BJ (cell line): ENCODE measurements at places on chromosomes 5 and 9. TPM values are rescaled to one million over a fixed set of nuclear protein-coding genes. Genes with fewer than 3 reads are reported as not detected.

Gene SHOC1
- not detected in 2 replicates for polyA plus RNA-seq

Gene MYORG
- 0.21 and 0.22 TPM in 2 replicates for polyA plus RNA-seq

Gene PARP8
- polyA plus RNA-seq: 5.0 and 8.3 TPM in 2 replicates

Gene ZFP2
- polyA plus RNA-seq: 0.17 and 0.32 TPM in 2 replicates

Gene IL13
- polyA plus RNA-seq: not detected in 2 replicates

Gene SLC9A3
- polyA plus RNA-seq: 0.98 and 1.2 TPM in 2 replicates

Gene SH2D3C
- polyA plus RNA-seq: 0.04 and 0.06 TPM in 2 replicates

Gene IRGM
- polyA plus RNA-seq: not detected in 2 replicates

Gene FOXD1
- 4.3 and 4.9 TPM in 2 replicates for polyA plus RNA-seq

Gene AQP7
- not detected in 2 replicates for polyA plus RNA-seq

Gene WDR31
- 1.6 and 2.0 TPM in 2 replicates for polyA plus RNA-seq

Gene SPINK4
- polyA plus RNA-seq: not detected in 2 replicates

Gene PKD2L2
- 0.02 TPM in 1 of 2 replicates, not detected in the other for polyA plus RNA-seq

Gene SLC25A2
- polyA plus RNA-seq: not detected in 2 replicates

Gene PCDHGB3
- polyA plus RNA-seq: 2.7 and 3.0 TPM in 2 replicates

Gene FAM78A
- polyA plus RNA-seq: 0.37 and 1.1 TPM in 2 replicates

Gene NR6A1
- 0.23 and 0.25 TPM in 2 replicates for polyA plus RNA-seq

Gene NRARP
- polyA plus RNA-seq: 0.17 TPM in 2 replicates

Gene PLPP6
- polyA plus RNA-seq: 6.5 and 7.0 TPM in 2 replicates

Gene C9orf85
- polyA plus RNA-seq: 16.1 and 19.1 TPM in 2 replicates

Gene NKD2
- not detected in 2 replicates for polyA plus RNA-seq

Gene SNCAIP
- polyA plus RNA-seq: 1.5 and 1.7 TPM in 2 replicates

Gene IL3
- polyA plus RNA-seq: not detected in 2 replicates

Gene LPAR1
- 211 and 224 TPM in 2 replicates for polyA plus RNA-seq

Gene IFNK
- polyA plus RNA-seq: not detected in 2 replicates

Gene BDP1
- 3.7 and 8.3 TPM in 2 replicates for polyA plus RNA-seq

Gene NEUROG1
- not detected in 2 replicates for polyA plus RNA-seq

Gene CAPSL
- polyA plus RNA-seq: 0.18 and 0.27 TPM in 2 replicates

Gene LCN9
- polyA plus RNA-seq: not detected in 2 replicates
